ENCODE measurements at places on chromosomes 11 and 22.

DNA sequence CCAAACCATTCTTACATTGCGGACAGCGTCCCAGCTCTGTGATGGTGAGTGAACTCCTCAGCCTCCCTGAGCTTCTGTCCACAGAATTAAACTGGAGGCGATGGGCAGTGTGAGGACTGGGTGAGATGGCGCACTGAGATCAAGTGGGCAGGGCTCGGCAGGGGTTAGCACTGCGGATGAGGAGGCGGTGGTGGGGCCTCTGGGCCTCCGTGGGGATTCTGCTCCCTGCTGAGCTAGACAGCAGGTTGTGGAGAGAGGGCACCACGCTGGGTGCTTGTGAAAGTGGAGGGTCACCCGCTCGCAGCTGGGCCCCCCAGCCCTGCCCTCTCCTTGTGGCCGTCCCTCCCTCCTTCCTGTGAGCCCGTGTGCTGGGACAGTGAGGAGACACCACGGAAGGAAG lies 25.6 kb upstream of the PARVG start:
- DNase-seq: no peak

DNA sequence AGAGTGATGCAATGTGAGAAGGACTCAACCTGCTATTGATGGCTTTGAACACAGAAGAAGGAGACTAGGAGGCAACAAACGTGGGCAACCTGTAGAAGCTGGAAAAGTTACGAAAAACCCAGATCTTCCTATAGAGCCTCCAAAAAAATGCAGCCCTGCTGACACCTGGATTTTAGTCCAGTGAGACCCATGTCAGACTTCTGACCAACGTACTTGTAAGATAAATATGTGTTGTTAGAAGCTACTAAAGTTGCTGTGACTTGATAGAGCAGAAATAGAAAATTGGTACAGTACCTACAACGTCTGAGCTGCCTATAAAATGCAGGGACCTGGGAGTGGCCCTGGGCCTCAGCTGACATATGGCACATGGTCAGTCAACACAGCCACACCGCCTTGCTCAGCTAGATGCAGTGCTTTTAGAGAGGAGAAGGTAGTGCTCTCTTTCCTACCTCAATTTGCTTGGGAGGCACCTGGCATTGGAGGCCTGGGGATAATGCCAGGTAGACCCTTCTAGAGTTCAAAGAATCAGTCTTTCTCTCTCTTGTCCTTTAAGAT lies 97.4 kb downstream of the ARL14EP start:
- no peak for DNase-seq

DNA sequence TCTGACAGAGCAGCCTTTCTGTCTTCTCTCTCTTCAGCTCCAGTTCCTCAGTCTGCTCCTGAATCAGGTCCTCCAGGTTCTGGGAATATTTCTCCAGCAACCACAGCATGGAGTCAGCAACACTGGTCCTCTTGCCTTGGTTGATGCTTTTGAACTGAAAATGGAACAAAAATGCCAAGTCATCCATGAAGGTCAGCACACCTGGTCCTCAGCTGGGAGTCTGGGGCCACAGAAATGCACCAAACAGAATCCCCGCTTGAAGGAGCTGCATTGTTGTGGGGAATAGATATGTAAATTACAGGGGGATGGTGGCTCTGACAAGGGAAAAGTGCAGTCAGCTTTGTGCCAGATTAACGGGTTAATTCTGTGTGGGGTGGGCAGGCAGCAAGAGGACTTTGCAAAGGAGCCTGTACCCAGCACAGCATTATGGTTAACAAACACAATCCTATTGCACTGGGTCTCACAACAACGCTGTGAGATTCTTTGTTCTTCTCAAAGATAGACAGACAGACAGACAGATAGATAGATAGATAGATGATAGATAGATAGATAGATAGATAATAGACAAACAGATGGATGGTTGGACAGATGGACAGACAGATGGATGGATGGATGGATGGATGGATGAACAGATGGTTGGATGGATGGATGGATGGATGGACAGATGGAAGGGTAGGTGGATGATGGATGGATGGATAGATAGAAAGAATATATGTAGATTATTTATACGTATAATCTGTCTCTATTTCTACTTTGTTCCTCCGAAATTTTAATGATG lies 33.8 kb upstream of the LRRC32 start:
- DNase-seq: no peak

GRCh38 chr11:43874738-43875137 lies 5.9 kb upstream of the ALKBH3 start:
- DNase-seq: no peak

DNA sequence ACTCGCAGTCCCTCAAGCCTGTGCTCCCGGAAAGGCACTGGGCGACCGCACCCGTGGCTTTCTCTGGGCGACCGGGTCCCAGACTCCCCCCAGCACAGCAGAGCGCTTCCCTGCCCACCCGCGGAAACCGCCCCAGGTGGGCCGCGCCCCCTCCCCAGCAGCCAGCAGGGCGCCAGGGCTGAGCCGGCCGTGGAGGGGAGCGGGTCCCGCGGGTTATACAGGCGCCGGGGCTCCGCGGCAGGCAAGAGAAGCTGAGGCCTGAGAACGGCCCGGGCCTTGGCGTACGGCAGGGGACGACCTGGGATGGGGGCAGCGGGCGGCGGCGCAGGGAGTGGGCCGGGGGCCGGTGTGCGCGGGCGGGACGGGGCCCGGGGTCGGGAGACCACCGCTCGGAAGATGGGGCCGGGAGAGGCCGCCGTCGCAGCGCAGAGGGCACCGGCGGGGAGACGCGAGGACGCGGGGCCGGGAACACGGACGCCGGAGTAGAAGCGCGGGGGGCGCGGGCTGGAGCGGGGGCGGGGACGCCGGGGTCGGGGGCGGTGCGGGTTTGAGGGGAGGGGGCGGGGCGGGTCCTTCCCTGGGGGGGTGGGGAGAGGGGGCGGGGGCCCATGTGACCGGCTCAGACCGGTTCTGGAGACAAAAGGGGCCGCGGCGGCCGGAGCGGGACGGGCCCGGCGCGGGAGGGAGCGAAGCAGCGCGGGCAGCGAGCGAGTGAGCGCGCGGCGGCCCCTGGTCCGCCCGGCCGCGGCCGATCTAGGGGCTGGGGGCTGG lies at the start of gene MDK:
Gene MDK, plus strand, starts transcription at position 622 of the 771 bp plus-strand sequence. CDS start 389 bp downstream, outside the sequence.
- no peak for DNase-seq

GRCh38 chr22:44685384-44686056 lies 16.5 kb upstream of the PRR5 start:
- peak; percentile 68 for DNase-seq

DNA sequence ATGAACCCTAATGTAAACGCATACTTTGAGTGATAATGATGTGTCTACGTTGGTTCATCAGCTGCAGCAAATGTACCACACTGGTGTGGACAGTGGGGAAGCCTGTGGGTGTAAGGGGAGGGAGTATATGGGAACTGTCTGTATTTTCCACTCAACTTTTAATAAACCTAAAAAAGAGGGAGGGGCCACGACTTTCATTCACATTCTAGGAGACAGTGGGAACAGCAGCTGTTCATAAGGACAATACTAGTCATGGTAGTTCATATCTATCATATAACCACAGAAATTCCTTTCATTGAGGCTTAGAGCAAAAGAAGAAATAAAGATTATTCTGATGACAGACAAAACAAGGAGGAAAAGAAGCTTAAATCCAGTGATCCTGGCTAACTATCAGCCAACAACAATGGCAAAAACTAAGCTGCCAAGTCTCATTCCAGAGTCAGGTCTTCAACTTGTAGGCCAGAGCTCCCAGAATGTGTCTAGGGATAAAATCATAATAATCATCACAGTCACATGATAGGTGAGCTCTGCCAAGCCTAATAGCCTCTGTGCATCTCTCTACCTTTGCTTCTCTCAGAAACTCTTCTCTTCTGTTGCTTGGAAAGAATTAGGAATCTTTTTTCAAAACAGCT lies 59.4 kb upstream of the CHRM4 start:
- DNase-seq: no peak

- DNase-seq: no peak
These were observed 379.9 kb downstream of the TTC28 start for GRCh38 chr22:28299753-28300152.

GRCh38 chr11:83019888-83020579 lies 51.7 kb downstream of the RAB30 start:
- DNase-seq: no peak

GRCh38 chr11:76415073-76415472 lies 29.7 kb upstream of the EMSY start:
- no peak for DNase-seq

- DNase-seq: no peak
These were observed 5.0 kb upstream of the UBQLNL start for GRCh38 chr11:5521540-5521939.

GRCh38 chr22:20605328-20605727 lies 97.9 kb downstream of the MED15 start:
- DNase-seq: no peak

DNA sequence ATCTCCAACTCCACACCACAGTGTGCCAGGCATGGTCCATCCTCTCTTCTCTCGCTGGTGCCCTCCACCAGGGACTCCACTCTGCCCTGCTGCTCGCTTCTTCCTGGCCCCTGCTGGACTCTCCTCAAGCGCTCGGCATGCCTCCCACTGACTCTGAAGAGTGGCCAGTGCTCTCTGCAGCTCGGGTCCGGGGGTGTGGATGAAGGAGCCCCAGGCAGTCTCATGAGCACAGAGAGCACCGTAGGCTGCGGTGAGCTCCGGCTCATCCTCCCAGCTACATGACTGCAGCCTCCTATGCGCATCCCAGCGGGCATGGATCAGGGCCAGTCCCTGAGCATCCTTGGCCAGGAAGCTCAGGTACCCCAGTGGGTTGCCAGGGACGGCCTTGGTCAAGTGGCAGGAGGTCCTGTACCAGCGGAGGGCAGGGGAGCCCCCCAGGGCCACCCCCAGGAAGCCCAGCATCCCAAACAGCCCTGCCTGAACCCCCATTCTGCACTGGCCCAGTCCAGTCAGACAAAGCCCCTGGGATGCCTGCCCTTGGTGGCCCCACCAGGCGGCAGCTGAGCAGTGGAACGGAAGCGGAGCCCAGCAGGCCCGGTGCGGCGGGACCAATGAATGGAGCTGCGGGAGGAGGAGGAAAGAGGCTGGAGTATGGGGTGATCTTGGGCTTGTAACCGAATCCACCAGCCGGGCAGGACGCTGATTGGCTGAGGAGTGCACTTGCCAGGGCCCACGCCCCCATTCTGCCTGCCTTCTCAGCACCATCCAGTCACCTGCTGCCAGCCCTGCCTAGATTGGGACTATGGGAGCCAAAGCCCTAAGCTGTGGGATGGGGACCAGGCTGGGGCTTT lies at the start of gene PLA2G3:
Gene PLA2G3, minus strand, starts transcription at position 643 of the 851 bp plus-strand sequence. Its CDS starts 154 bp downstream, at position 489.
- DNase-seq: no peak

- DNase-seq: no peak
These were observed 14.0 kb downstream of the HSPA8 start for GRCh38 chr11:123047947-123048293.

DNA sequence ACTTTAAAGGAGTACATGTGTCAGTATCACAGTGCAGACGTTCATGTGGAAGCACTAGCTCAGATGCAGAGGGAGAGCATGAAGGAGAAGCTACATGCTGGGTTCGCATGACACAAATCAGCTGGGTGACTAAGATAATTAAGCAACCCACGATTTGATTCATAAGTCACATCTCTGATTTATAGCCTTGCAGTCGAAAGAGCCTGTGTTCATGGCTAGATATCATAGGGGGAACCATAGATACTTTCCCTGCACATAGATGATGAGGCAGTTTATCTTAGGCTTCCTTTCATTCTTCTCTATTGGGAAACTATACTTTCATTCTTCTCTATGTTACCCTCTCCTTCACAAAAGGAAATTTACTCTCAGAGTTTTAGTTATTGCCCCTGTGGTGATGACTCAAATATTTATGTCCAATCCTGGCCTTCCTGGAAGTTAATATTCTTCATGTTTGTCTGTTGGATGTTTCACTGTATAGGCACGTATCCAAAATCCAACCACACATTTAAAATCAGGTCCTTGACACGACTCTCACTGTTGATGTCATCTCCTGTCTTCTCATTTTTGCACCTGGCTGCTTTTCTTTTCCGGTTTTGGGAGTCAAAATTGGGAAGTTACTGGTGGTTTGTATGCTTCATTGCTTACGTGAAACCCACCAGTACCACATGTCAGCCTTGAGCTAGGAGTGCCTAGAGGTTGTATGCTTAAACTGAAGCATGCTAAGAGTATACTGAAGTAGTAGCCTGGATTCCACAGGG lies 56.3 kb upstream of the SLC5A12 start:
- DNase-seq: no peak

DNA sequence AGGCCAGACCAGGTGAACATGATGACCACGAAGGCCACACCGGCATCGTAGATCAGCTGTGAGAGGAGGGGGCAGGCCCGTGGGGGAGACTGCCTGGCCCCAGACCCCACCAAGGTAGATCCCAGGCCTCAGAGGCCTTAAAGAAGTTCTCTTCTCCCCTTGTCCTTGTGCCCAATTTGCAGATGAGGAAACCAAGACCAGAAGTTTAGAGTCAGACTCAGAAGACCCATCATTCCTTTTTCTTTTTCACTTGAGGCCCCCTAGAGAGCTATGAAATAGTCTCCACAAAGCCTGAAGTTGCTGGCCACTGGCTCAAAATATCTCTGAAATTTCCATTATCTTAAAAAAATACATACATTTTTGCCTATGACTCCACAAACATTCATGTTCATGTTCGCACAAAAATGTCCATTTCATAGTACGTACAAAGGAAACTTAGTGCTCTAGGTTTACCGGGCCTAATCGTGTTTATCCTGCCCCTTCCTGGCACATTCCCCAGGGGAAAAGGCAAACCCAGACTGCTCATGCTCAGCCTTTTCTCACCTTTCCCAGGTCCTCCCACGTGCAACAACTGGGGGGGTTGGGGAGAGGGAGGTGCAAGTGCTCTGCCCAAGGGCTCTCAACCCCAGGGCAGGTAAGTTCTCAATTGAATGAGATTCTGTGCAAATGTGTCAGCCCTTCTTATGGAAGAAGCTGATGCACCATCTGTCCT lies 19.2 kb downstream of the SLC43A1 start:
- DNase-seq: no peak

GRCh38 chr22:25563761-25564319 lies 635 bp upstream of the GRK3 start:
- no peak for DNase-seq

GRCh38 chr11:2143799-2144543 lies 4.8 kb upstream of the IGF2 start:
- no peak for DNase-seq

GRCh38 chr11:128372977-128373376 lies 214.4 kb downstream of the ETS1 start:
- no peak for DNase-seq

GRCh38 chr11:22828373-22828772 lies 1.2 kb downstream of the SVIP start:
- no peak for DNase-seq

Data from stimulated activated CD8-positive, alpha-beta memory T cell treated with anti-CD3 and anti-CD28 coated beads, Interleukin-12 subunit alpha, Interleukin-12 subunit beta, amount 100 ng/mL, for 1 hour (primary cell).